ENCODE measurements at places on chromosomes 16 and 17.

GRCh38 chr17:31136319-31136718 lies 41.5 kb downstream of the NF1 start:
- no peak for DNase-seq

- DNase-seq, result no peak
Measured at GRCh38 chr16:87603684-87604633, 1.7 kb downstream of the JPH3 start.

GRCh38 chr17:36812762-36813161 lies 124.5 kb upstream of the LHX1 start:
- no peak for DNase-seq

DNA sequence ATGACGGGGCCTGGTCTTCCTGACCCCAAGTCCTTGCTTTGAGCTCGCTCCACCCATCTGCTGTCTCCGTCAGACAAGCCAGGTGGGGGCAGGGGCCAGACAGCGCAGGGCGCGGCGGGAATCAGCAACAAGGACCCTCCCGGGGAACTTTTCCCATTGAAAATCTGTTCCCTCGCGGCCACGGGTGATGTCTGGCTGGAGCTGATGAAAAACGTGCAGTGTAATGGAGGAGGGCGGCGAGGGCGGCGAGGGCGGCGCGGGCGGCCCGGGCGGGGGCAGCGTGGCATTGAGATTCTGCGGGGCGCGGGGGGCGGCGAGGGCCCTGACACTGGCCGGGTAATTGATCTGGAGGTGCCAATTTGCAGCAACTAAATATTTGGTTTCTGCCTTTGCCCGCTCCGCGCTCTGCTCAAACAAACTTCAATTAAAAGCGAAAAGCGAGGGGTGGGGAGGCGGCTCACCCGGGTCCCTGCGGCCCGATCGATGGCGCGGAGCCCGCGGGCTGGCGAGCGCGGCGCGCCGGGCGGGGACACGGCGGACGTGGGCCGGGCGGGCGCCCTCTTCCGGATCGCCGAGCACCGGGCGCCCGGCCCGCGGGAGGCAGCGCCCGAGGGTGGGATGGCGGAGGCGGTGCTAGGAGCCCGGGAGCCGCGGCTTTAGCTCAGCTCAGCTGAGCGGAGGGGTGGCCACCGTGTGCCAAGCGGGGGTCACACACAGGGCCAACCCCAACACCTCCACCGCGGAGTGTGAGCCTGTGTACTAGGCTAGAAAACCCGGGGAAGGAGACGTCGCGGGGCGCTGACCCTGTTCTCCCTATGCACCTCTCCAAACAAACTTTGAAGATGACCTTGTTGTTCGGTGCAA lies 32.4 kb downstream of the DCAKD start:
- no peak for DNase-seq

GRCh38 chr17:40307740-40308239 lies 1.2 kb upstream of the RARA start:
- DNase-seq, result no peak

DNA sequence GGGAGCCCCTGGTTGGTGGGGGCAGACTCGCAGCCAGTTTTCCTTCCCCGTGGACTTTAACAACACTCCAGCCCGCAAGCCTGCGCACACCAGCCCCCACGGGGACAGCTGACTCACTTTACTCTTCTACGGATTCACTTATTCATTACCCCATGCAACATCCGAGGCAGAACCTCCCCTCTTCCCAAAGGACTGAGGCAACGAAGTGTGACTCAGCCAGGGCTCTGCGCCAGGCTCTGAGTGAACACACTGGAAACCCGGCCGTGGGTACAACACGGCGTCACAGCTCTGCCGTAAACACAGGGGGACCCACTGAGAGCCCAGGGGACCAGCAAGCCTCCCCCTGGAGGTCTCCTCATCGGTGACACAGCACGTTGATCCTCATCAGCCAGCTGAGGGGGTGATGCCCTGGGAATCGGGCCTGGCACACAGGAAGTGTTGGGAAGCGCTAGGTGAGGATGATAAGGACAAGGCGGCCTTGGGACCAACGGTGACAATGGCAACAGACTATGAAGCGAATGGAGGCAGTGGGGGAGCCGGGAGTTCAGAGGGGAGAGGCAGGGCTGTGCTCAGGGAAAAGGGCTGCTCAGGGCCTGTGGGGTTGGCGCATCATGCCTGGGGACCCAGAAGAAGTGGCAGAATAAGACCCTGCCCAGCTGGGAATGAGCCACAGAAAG lies 14.6 kb downstream of the COTL1 start:
- no peak for DNase-seq

DNA sequence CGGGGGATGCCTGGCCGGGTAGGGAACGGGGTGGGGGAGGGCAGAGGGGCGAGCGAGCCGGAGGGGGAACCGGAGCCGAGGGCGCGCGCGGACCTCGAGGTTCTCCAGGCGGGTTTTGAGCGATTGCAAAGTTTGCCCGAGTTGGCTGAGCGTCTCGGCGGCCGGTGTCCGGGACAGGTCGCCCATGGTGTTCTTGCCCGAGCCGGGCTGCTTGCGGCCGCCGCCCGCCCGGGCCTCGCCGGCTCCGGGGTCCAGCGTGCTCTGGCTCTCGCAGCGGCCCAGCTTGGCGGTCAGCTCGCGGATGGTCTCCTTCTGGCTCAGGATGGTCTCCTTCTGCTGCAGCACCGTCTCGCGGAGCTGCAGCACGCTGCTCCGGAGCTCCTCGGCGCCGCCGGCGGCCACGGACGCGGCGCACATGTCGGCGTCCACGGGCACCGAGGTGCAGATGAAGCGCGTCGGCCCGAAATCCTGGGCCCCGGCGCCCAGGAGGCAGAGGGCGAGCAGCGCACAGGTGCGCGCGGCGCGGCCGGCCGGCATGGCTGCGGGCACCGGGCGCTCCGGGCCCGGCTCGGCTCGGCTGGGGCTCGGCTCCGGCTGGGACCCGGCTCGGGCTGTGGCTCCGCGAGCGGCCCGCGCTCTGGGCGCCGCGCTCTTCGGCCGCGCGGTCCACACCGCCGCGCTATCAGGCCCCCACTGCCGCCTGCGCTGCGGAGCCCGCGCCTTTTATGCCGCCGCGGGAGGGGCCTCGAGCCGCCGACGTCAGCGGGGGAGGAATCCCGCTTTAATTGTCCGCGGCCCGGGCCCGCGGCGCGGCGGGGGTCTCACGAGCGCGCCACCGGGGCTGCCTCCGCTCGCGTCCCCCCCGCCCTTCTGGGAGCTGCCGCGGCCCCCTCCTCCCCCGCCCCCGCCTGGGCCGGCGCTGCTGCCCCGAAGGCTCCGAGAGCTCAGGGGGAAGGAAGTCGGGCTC lies at the start of gene NPTX1:
TSS of gene NPTX1 (minus strand) at position 698 of the 967 bp plus-strand sequence. CDS start at position 537, 161 bp downstream.
- DNase-seq, result no peak

DNA sequence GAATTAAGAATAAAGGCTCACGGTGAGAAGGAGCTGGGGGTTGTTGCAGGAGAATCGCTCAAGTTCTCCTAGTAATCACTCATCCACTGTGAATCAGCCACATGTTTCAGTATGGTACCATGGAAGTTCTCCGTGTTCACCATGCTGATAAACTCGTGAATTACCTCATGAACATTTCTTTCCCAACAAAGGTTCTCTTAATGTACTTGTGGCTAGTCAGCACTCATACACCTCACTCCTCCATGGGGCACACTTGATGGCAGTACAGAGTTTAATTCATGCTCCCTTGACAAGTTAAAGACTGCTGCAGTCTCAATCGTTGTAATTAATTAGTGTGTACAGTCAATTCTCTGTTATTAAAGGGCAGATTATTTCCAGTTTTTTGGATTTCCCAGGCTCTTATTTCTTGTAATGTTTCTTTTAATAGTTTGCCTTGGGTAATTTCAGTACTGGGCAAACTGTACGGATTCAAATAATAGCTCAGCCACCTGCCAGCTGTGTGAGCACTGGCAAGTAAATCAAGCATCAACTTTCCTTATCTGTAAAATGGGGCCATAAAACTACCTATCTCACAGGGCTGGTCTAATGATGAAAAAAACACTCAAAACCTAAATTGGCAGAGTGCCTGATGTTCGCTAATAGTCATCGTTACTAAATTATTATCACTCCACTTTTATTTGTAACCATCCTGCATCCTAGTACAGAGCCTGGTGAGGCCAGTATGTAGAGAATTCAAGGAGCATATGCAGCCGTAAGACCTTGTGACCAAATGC lies 6.1 kb downstream of the GOT2 start:
- DNase-seq, result no peak

- no peak for DNase-seq
Measured at GRCh38 chr16:4136229-4136813, 20.1 kb upstream of the ADCY9 start.

GRCh38 chr17:73139296-73139695 lies 25.5 kb upstream of the SSTR2 start:
- no peak for DNase-seq

DNA sequence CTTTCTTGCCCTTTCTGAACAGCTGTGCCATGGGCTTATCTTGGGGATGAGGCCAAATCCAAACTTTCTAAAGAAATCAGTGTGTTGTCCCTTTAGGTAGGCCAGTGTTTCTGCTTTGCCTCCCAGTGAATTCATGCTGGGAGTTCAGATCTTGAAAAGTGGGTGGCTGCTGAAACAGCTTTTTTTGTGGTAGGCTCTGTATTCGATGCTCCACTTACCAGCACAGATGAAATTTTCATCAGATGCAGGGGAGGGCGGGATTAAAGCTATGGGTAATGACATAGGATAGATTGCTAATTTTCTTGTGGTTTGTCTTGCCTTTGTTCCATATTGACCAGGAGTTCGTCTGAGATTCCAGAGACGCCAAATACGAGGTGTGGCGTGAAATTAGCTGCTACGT lies 2.8 kb downstream of the SOCS7 start:
- DNase-seq, result no peak

GRCh38 chr17:2592971-2593820 lies at the start of gene PAFAH1B1:
Gene PAFAH1B1, plus strand, starts transcription at chr17:2593654. Its CDS starts 44,635 bp downstream, at chr17:2638289.
- DNase-seq, result peak; percentile 91

DNA sequence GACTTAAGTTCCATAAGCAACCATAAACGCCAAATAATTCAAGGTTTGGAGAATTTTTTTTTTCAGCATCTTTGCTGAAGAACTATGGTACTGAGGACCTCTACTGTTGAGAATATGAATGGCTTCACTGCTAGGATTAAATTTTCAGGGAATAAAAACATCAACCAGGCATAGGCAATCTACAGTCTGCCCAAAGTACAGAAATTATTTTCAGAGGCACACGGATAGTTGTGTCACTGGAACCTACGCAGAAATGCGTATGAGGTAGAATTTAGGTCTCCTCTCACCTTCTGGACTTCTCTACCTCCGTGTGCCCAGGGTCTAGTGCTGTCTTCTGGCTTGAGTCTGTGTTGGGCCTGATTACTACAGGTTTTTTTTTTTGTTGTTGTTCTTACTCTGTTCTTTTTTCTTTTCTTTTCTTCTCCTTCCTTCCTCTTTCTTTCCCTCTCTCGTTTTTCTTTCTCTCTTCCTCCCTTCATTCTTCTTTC lies 39.7 kb downstream of the NACA2 start:
- no peak for DNase-seq

GRCh38 chr16:17801068-17801467 lies 330.3 kb upstream of the XYLT1 start:
- no peak for DNase-seq

DNA sequence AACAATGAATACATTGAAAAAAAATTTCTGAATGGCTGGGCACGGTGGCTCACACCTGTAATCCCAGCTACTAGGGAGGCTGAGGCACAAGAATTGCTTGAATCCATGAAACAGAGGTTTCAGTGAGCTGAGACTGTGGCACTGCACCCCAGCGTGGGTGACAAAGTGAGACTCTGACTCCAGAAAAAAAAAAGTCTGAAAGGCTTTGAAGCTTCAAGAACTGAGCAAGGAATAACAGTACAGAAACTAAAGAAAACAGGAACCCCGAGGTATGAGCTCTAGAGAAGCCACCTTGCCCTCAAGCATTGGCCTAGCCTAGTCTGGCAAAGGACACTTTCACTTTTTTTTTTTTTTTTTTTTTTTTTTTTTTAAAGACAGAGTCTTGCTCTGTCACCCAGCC lies 45.0 kb downstream of the TEX2 start:
- no peak for DNase-seq

DNA sequence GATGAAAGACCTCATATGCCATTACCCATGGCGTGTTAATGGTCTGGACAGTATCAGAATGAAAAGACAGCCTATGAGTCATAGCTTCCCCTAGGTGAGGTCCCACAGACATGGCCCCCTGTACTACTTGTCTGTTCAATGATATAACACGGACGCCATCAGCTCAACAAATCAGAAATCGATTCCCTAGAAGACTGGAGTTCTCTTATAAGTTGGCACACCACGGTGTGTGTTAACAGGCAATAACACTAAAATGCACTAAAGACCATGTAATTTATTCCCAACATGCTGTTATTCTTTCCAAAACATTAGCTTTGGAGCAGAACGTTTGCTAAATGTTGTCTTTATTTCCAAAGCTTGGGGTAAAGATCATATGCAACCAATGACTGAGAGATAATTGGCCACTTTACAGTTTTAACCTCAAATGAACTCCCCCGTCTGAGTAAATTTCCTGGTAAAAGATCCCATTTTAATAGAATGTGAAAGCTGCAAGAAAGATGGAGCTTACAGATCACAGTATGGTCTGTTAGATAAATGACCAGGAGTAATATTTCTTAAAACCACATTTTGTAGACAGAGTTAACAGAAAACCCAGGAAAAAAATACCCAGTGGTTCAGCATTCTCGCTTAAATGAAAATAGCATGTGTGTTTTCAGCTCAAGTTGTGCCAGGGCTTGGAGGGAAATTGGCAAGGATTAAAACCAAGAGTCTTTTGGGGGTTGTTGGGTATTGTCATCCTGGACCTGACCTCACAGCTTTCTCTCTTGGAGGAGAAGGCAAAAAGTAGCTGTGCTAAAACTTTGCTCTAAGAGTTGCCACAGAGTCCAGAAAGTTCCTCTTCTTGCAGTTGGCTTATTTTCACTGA lies 65.9 kb downstream of the PCTP start:
- DNase-seq, result no peak

- DNase-seq, result no peak
Measured at GRCh38 chr16:79229361-79229760, 371.2 kb downstream of the MAF start.

DNA sequence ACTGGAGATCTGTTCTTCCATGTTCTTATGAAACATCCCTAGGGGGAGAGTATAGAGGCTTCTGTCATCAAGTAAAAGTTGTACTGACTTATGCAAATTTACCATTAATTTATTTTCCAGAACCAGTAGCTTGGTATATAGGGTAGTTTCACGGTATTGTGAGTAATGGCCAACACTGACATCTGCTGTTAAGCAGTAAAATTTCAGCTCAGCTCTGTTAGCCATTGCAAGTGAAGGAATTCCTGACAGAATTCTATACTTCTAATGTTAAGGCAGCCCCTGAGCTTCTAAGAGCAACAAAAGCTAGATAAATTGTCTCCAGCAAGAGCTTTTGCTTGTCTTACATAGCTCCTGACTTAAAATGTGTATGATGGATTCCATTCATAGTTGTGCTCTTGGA lies 613.5 kb upstream of the C16orf82 start:
- no peak for DNase-seq

GRCh38 chr16:84667600-84668309 lies 19.4 kb downstream of the KLHL36 start:
- no peak for DNase-seq

All from stimulated activated CD8-positive, alpha-beta memory T cell treated with anti-CD3 and anti-CD28 coated beads, Interleukin-4, amount 100 ng/mL, for 24 hours (primary cell).